ENCODE measurements at places on chromosomes 12 and 14. TPM values are rescaled to one million over a fixed set of nuclear protein-coding genes. Genes with fewer than 3 reads are reported as not detected.

LYZ gene
- total RNA-seq = 18.2 TPM

DNA sequence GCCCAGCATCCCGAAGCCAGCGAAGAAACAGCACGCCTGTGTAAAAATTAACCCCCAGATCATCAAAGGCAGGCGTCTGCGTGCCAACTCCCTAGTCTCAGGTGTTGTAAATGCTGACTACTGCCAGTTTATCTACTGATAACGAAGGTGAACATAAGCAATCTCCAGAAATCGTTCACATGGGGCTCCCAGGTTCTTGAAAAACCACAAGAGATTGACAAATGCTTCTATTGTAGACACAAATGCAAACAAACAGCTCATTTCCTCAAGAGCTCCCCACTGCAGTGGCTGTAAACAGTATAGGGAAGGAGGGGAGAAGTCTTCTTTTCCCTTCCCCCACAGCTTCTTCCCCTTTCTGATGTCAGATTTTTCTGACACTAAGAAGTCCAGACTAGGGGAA, 5.3 kb upstream of the PLEKHG3 start:
- no peak for DNase-seq

TAS2R19 gene
- total RNA-seq = 1.3 TPM

DNA sequence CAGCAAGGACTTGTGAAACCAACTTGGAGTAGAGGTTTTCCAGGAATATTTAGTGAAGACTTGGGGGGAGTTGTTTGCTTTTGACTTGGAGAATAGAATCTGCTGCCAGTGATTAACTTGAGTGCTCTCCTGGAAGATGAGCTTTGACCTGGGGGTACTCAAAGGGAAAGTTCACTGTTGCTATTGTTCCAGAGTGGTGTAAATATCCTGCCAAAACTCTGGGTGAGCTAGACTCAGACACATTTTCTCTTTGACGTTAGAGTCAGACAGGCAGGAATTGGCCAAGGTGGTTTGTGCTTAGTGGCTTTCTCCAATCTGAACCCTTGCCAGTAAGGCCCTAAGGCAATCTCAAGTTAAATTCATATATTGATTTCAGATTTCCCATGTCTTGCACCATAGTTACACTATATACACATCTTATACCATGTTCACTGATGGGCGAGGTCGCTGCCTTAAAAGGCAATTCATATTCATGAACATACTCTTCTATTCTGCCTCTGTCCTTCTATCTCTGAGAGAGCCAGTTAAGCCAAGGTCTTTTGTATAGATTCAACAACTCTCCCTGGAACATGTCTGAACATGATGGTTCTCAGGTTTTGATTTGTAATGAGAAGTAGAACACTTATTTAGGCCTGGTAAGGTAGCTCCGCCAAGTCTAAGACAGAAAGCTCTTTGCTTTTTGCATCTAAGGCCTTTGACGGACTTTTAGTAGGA, 204.6 kb upstream of the SLC38A2 start:
- DNase-seq = no peak

- no peak for DNase-seq
These were observed 18.2 kb upstream of the PPFIBP1 start for GRCh38 chr12:27505761-27506160.

DNA sequence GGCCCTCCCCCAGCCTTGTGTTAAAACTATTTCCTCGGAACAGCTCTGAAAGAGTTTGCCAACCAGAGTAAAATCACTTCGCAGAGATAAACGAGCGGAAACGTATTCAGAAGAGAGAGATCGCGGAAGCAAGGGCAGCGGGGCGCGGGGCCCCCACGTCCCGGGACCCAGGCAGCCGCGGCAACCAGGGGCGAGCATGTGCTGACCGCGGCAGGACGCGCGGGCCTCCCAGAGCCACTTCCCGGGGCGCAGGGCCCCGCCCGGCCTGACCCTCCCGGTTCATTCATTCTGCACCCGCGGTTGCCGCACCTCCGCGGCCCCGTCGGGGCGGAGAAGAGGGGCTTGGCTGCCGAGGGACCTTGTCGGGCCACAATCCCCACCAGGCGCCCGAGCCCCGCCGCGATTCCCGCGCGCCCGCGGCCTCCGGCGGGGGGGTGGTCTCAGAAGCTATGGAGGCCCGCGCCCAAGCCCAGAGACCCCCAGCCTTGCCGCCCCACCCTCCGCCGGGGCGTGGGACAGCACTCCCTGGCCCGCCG, 598 bp downstream of the UBE2N start:
- DNase-seq = peak; percentile 37

DNA sequence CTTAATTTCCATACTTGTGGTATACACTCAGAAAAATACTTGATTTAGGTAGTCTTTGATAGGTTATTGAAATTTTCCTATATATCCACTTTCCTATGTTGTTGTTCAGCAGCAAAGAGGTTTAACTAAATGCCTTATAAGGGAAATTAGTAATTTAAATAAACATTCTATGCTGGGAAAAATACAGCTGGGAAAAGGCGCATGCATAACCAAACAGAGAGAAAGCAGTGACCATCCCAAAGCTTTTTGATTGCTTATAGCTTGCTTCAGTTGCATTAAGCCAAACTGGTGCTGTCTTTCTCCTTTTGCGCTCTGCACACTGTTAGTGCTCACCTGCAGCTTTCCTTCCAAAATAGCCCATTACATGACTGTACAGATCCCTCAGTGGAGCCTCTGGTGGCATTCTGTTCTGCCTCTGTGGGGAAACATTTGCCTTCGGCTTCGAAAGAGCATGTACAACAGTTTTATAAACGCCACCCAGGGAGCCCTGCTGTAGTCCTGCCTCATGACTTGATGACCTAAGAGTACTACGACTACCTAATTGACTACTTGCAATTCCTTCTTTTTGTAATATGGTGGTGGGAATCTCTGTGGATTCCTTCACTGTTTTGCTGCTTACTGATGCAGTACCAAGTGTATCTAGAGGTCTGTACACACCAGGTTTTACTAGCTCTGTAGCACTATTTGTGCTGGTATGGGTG, 120.8 kb downstream of the RALGAPA1 start:
- DNase-seq = no peak

- DNase-seq = no peak
These were observed 134.2 kb downstream of the DICER1 start for GRCh38 chr14:95023115-95023514.

DNA sequence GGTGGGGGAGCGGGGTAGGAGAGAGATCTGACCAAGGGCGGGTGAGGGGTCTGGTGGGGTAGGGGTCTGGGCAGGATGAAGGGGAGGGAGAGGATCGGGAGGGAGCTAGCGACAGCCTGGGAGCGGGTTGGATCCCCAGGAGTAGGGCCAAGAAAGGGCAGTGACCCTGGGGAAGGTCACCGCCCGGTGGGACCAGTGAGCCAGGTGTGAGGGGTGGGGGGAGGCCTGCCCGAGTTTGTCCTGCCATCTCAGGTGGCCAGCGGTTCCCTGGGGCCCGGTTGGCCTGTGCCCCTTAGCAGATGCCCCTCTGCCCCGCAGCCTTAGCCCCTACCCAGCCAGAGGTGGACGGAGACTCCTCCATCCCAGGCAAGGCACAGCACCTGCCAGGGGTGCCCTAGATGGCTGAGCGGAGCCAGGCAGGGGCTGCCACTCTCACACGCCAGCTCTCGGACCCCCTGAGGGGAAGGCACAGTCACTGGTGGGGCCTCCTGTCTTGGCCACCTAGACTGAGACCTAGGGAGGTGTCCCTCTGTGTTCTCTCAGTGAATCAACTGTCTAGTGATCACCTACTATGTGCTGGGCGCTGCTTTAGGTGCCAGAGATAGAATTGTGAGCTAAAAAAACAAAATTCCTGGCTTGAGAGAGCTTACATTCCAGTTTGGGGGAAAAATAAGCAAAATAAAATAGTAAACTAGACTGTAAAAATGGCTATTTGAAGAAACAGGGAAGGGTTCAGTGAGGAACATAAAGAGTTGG, 629 bp upstream of the TTC7B start:
- DNase-seq = peak; percentile 61

- DNase-seq = no peak
These were observed 36.8 kb downstream of the DEGS2 start for GRCh38 chr14:100122481-100123223.

DNA sequence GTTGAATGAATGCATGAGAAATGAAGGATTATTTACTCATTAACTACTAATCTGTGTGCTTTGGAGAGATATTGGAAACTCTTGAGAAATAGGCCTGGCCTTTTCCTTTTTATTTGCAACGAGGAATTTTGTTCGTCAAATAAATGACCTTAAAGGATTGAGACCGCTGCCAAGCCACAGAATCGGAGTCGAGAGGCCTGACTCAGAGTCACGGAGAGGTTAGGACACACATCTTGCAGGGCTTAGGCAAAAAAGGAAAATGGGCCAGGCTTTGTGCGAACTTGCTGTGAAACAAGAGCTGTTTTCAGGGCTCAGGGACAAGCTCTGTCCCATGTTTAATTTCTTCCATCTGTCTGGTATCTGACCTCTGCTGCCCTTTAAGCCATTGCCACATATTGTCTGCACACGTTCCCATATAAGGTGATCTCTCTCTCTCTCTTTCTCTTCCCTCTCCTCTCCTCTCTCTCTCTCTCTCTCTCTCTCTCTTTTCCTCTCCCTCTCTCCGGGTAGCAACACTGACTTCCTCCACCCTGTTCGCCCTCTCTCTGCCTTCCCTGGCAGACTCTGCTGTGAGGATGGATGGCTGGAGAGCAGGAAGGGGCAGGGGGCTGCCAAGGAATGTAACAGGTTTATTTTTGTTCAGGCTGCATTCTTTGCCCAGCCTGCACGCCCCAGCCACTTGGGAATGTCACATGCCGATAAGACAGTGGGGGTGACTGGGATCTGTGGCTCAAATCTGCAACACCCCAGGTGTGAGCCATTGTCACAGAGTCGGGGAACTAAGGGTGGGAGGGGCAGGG, 14.9 kb upstream of the IFT81 start:
- peak; percentile 58 for DNase-seq

PYGL gene
- 10.9 TPM for total RNA-seq

DNA sequence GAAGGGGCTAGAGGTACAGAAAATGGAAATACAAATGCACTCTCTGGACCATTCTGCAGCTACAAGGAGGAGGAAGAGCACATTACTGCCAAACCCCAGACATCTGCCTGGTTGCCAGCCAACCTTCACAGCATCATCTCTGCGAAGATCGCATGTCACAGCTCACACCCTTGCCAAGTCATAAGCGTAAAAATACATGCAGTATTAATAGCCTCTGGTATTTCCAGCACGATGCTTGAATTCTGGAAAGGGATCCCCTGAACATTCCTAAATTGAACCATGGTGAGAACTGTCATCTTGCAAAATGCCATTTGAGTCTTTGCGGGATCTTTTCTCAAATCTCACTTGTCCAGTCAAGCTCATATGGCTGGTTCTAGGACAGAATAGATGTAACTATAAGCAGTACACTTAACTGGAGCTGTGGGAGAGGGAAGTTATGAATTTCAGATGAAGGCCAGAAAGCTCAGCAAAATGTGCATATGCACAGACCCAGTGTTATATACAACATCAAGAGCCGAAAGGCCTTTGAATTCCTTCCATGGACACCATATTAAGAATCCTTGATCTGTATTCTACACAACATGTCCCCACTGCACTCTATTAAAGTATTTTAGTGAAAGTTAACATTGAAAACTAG, 211.6 kb downstream of the DUSP6 start:
- peak; percentile 53 for DNase-seq

- DNase-seq = no peak
These were observed 65.2 kb upstream of the STK38L start for GRCh38 chr12:27178723-27179399.

DNA sequence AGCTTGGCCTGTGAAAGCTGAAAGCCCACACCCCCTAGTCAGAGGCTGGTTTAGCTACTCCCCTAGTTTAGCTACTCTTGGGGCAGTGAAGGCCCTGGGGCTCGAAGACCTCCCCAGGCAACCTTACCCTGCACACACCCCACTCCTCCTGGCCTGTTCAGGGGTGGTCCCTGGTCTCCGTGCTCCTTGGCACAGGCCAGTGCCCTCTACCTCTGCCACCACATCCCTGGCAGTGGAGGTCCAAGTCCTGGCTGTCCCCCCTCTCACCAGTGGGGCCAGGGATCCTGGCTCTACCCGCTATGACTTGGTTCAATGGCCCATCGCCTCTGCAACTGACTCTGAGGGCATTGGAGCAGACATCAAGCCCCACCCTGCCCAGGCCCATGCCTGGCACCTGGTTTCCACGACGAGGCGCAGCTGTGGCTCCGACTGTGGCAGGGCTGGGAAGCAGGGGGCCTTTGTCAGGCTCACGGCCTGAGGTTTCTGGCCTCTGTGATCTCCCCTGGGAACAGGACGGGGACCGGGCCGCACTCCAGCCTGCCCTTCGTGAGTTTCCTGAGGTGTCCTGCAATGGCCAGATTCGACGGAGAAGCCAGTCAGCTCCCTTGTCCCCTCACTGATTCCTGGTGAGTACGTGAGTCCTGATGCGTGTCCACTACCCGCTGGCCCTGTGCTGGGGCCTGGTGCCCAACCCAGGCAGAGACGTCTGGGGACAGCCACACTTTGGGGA, 5.7 kb downstream of the TMEM121 start:
- DNase-seq = no peak

GRCh38 chr12:127970491-127970890, 296.5 kb upstream of the TMEM132C start:
- no peak for DNase-seq

DNA sequence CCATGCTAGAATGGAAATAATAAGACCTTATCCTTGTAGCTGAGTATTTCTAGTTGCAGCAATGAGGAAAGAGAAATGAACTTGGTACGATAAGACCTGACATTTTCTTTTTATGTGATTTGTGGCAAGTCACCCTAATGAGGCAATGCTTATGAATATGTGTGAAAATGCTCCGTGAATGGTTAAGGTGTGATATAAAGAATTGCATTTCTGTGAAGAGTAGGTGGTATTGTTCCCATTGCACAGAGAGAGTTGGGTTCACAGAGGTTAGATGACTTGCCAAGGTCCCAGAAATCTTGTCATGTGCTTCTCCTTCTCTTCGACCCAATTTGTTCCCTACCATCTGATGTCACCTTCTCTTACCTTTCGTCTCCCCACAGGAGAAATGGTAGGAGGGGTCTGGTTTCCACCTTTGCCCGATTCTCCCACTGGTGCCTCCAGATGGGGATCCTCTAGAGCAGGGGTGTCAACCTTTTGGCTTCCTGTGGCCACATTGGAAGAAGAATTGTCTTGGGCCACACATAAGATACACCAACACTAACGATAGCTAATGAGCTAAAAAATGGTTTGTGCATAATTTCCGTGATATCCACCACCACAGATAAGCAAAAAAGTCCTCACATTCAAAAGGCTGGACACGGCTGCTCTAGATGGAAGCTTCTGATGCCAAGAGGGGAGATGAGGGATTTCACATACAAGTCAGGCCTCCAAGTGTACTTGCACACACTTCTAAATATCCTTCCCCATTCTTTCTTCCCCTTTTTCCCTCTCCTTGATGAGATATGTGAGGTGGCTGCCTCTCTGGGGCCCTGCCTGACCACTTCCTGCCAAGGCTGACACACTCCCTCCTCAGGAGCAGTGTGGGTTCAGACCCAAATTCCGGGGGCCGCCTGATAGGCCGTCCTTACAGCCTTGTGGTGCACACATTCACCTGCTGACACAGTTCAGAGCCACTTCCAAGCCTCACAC, 96.1 kb downstream of the PLXNC1 start:
- no peak for DNase-seq

All from heart left ventricle (tissue), 16 donors.